ENCODE measurements at places on chromosomes 4 and X. TPM values are rescaled to one million over a fixed set of nuclear protein-coding genes. Genes with fewer than 3 reads are reported as not detected.

Gene SYTL4
- total RNA-seq = 4.0 TPM

Gene CT45A7
- total RNA-seq = not detected

GRCh38 chrX:110173192-110174175 is 144.4 kb downstream of the AMMECR1 start:
- peaks cover 42% of the 10 kb centered on the region for H3K36me3 ChIP-seq
- H3K27me3 ChIP-seq = no peaks in the 10 kb centered on the region
- H3K27ac ChIP-seq = no peak overlapping the region
- no peak overlapping the region for H3K4me3 ChIP-seq
- peaks cover 4% of the 10 kb centered on the region for H3K4me1 ChIP-seq
- no peak for DNase-seq

Gene PRKX
- total RNA-seq = 123 TPM

DNA sequence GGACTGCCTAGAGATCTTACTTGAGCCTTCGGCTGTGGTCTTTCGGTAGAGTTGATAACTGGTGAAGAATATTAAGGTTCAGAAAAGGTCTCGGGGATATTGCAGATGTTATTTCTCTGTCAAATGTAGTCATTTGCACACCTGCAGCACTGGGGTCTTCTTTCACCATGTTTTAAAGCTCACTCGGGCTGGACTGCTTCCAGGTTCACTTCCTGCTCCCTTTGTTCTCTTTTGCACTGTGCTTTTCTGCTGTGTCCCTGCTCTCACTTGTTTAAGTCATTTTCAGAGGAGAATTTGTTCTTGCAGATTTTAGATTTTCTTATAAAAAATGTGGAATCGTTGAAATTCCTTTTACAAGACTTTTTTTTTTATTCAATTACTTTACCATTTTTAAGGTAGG is 68.5 kb downstream of the BMPR1B start:
- DNase-seq = no peak
- H3K27ac ChIP-seq = peak overlapping the region; percentile 49
- H3K4me1 ChIP-seq = peaks cover 5% of the 10 kb centered on the region

- no peak overlapping the region for H3K27ac ChIP-seq
- no peaks in the 10 kb centered on the region for H3K4me1 ChIP-seq
- H3K4me3 ChIP-seq = no peak overlapping the region
Observed at GRCh38 chr4:124804041-124804440, 91.5 kb upstream of the ANKRD50 start.

DNA sequence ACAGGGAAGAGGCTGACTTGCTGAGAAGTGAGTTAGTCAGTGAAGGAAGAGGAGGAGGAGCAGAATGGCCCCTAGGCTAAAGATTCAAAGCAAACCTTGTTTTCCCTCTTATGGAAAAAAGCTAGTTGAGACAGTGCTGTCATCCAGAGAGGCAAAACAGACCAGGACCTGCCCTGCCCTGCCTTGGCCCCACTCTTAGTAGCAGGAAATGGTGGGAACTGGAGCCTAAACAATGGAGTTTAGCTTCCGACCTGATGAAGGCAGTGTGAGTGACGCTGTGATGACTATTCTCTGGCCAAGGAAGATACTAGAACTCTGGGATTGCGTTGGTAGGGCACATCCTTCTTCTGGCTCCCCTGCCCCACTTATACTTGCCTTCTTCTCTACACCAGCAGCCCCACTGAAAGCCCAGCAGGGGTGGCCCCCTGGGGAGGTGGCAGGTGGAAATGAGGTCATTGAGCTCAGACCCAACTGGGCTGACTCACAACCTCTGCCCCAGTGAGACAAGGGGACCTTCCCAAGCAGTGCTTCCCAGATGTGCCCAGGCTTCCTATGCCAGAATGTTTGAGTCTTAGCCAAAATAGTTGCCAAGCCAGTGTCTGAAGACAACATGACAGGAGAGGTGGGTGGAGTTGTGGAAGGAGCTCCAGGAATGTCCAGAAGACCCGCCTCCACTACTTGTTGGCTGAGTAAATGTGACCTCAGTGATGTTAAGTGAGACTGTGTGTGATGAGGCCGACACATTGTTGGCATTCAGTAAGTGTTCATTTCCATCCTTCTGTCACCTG is 38.8 kb downstream of the MSN start:
- no peak overlapping the region for H3K4me3 ChIP-seq
- DNase-seq = no peak
- no peaks in the 10 kb centered on the region for H3K27me3 ChIP-seq
- H3K36me3 ChIP-seq = no peaks in the 10 kb centered on the region

DNA sequence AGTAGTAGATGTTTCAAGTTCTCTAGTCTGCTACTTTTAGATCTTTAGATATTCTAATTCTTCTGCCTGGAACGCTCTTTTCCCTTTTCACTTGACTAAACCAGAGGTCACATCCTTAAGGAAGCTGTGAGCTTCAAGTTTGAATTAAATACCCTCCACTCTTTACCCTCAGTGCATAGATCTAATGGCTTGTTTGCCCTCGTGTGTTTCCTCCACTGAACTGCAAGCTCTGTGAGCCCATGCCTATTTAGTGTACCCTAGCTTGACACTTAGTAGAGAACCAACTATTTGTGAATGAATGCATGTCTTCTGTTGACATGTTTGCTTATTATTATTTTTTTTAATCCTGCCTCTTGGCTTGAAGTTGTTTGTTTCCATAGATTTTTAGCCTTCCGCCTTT is 138.3 kb downstream of the PDE5A start:
- H3K27me3 ChIP-seq = no peaks in the 10 kb centered on the region
- H3K4me3 ChIP-seq = no peak overlapping the region
- peaks cover 7% of the 10 kb centered on the region for H3K36me3 ChIP-seq
- H3K27ac ChIP-seq = no peak overlapping the region
- no peak for DNase-seq
- no peaks in the 10 kb centered on the region for H3K4me1 ChIP-seq

DNA sequence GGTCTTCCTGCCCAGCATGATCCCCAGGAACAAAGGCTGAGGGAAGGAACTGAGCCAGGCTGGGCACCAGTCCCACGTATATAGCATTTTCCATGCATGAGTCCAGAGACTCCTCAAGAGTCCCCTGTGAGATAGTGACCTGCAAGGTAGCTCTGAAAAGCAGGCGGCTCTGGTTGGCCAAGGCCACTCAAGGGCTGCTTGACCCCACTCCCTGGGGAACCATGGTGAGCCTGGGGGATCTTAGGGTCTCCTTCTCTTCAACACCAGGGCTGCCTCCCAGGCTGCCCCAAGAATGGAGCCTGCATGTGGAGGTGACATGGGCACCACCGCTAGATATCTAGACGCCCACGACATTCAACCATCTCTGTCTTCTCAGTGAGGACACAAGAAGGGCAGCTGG is 79.2 kb downstream of the SLC2A9 start:
- no peak overlapping the region for H3K27ac ChIP-seq
- DNase-seq = no peak
- no peaks in the 10 kb centered on the region for H3K36me3 ChIP-seq
- peaks cover 6% of the 10 kb centered on the region for H3K27me3 ChIP-seq

GRCh38 chrX:95058815-95059214 is 1384.8 kb downstream of the FAM133A start:
- H3K27ac ChIP-seq = no peak overlapping the region
- no peaks in the 10 kb centered on the region for H3K4me1 ChIP-seq
- no peaks in the 10 kb centered on the region for H3K36me3 ChIP-seq
- H3K27me3 ChIP-seq = no peaks in the 10 kb centered on the region

- H3K27me3 ChIP-seq = no peaks in the 10 kb centered on the region
- no peaks in the 10 kb centered on the region for H3K36me3 ChIP-seq
- H3K27ac ChIP-seq = no peak overlapping the region
Observed at GRCh38 chrX:45274576-45274975, 73.9 kb upstream of the DIPK2B start.

GRCh38 chr4:15805583-15806517 is 27.7 kb downstream of the CD38 start:
- H3K4me1 ChIP-seq = peaks cover 4% of the 10 kb centered on the region
- no peaks in the 10 kb centered on the region for H3K36me3 ChIP-seq
- H3K27ac ChIP-seq = peak overlapping the region; percentile 19

Gene BEND4
- 0.14 TPM for total RNA-seq

DNA sequence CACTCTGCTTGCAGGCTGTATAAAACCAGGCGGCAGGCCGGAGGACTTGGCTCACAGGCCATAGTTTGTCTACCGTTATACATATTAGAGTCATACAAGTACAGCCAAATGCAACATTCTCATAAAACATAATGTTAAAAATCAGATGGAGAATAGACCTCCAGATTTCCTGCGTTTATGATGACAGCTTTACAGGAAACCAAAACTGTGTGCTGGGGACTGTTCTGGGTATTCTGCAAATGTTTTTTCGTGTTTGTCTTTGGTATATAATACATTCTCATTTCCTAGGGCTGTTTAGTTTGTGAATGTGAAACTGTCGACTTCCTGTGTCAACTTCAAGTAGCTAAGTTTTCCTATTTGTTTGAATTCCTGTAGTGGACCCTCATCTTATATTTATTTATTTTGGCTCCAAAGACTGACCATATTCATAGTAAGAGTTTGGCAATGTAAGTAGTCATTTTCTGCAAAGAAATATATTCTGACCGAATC is 79.5 kb upstream of the FAM9C start:
- no peaks in the 10 kb centered on the region for H3K36me3 ChIP-seq
- no peaks in the 10 kb centered on the region for H3K27me3 ChIP-seq

DNA sequence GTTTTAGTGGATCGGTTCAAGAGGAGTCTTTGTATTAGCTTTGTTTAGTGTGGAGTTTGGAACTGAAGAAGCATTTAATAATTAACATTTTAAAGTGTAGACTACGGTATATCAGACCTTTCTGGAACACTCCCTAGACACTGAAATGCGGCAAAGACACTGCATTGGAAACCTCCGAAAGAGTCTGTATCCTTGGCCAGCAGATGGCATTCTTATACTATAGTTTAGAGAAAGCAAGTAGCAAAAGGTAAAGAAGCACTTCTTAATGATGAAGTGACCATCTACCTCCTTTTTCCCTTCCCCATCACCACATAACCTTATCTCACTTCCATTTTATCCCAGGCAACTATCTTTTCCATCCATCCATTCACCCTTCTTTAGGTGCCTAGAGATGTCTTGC is 7.6 kb downstream of the FABP2 start:
- no peak overlapping the region for H3K4me3 ChIP-seq
- no peak overlapping the region for H3K27ac ChIP-seq
- no peak for DNase-seq
- H3K27me3 ChIP-seq = no peaks in the 10 kb centered on the region
- no peaks in the 10 kb centered on the region for H3K4me1 ChIP-seq
- H3K36me3 ChIP-seq = no peaks in the 10 kb centered on the region

GRCh38 chr4:63814171-63814964 is 594.9 kb downstream of the TECRL start:
- no peak overlapping the region for H3K4me3 ChIP-seq
- H3K27me3 ChIP-seq = no peaks in the 10 kb centered on the region
- H3K27ac ChIP-seq = no peak overlapping the region
- no peak for DNase-seq
- H3K36me3 ChIP-seq = no peaks in the 10 kb centered on the region
- no peaks in the 10 kb centered on the region for H3K4me1 ChIP-seq

DNA sequence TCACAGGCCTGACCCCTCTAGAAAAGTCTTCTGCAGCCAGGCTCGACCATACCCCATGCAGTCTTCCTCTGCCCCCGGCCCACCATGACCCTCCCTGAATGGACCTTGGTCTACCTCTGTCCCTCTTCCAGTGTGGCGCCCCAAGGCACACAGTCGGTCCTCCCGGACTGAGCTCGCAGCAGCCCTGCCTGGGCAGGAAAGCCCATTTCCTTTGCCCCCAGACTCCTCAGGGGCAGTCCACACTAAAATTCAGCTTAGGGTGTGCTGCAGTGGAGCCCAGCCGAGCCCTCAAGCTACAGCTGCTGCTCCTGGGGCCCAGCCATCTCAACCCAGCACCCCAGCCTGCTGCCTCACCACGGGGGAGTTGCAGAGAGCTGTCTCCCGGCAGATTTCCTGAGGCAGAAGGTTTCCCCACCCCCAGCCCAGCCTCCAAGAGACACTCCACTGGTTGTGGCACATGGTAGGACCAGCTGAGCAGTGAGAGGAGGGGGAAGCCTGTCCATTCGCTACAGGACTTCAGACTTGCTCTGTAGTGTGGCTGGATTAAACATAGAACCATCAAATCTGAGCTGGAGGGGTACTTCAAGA is 37.5 kb upstream of the IQSEC2 start:
- no peak for DNase-seq
- H3K36me3 ChIP-seq = no peaks in the 10 kb centered on the region
- peaks cover 50% of the 10 kb centered on the region for H3K27me3 ChIP-seq
- peak overlapping the region; percentile 91 for H3K4me3 ChIP-seq

- peaks cover 4% of the 10 kb centered on the region for H3K27me3 ChIP-seq
- H3K4me1 ChIP-seq = peaks cover 22% of the 10 kb centered on the region
- peak overlapping the region; percentile 95 for H3K4me3 ChIP-seq
Observed at GRCh38 chr4:113760094-113760794, 1.3 kb downstream of the CAMK2D start.

DNA sequence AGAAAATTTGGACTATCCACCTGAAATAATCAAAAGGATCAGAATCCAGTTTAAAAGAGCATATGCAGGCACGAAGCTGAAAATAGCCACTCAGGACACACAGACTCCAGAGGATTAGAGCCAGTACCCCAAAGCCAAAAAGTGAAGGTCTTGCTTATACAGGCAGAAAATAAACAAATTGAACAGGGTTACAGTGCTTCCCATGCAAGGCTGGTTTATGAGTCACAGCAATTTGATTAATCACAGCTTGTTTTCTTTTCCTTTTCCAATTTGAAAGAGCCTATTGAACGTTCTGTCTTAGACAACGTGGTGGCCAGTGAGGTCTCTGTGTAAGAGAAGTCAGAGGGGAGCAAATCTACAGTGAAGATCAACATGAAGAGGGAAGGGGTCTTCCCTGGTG is 10.2 kb downstream of the HGFAC start:
- peaks cover 6% of the 10 kb centered on the region for H3K4me1 ChIP-seq
- H3K27ac ChIP-seq = no peak overlapping the region
- no peak for DNase-seq
- no peak overlapping the region for H3K4me3 ChIP-seq
- H3K27me3 ChIP-seq = peaks cover 3% of the 10 kb centered on the region

GRCh38 chr4:70651864-70652506 is 14.3 kb downstream of the JCHAIN start:
- DNase-seq = no peak
- no peaks in the 10 kb centered on the region for H3K27me3 ChIP-seq
- H3K36me3 ChIP-seq = no peaks in the 10 kb centered on the region

GRCh38 chr4:174495626-174496025 is 26.7 kb downstream of the HPGD start:
- peaks cover 12% of the 10 kb centered on the region for H3K4me1 ChIP-seq
- H3K36me3 ChIP-seq = no peaks in the 10 kb centered on the region
- H3K27ac ChIP-seq = no peak overlapping the region
- no peak for DNase-seq
